NCI-H2171 treated with DMSO at 0.1 percent for 48 hours (cell line): ENCODE measurements at places on chromosomes 5 and 9.

GRCh38 chr9:33748633-33749304 lies 46.6 kb upstream of the PRSS3 start:
- DNase-seq = no peak

DNA sequence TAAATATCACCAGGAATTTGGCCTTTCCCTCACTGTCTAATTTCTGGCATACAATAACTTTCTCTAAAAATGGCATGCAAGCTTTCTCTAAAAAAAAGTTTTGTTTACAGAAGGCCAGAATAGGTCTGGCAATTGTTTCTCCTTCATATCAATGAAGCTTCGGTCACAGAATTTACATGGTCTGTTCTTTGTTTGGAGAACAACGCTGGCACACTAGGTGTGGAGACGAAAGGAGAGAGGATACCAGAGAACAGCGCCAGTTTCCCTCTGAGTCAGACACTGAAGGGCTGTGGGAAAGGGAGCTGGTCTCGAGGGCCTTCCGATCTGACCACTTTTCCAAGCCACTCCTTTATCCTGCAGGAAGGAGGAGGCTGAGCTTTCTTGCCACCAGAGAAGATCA lies 60.1 kb upstream of the ITGA1 start:
- no peak for DNase-seq

- DNase-seq = no peak
Measured at GRCh38 chr9:131919216-131919615, 160.5 kb downstream of the MED27 start.

GRCh38 chr5:180166176-180166575 lies 42.8 kb downstream of the RASGEF1C start:
- DNase-seq = no peak

GRCh38 chr5:89036166-89036565 lies 153.2 kb upstream of the MEF2C start:
- DNase-seq = no peak

DNA sequence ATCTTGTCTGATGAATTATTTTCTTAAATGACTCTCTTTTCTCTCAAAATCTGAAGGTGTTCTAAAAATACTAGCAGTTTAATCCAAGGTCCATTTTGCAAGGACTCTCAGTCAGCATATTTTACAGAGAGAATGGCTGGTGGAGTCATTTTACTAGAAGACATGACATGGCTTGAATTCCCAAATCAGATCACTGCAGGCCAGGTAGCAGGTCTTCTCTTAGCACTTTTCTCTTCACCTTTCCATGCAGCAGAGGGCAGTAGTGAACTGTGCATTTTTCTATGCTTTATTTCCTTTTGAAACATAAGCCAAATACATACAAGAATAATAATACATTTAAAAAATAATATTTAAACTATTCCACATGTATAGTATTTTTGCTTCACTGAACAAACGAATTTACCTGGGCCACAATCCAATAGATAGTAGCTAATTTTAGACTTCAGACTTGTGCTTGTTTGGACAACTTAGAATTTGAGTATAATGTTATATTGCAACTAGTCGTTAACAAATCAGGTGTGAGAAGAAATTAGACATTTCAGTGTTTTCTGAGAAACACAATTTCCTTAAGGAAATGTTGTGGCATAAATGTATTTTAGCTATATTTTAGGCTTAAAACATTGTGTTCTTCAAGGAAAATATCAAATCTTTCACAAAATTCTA lies 289.4 kb upstream of the DAB2 start:
- DNase-seq = peak; percentile 18

DNA sequence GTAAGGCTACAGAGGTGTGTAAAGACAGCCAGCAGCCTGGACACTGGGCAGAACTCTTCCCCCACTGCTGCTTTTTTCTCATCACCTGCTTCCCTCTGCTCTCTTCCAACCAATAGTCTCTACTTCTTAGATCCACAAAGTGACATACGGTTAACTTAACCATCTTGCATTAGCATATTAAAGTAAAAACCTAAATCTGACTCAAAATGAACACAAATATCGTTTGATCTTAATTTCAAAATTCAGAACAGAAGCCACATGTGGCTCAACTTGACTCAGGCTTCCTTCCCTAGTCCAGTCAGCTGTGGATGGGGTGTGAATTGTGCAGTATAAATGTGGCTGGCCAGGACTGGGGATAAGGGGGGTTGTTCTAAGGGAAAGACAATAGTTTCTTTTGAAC lies 114.3 kb downstream of the STARD4 start:
- DNase-seq = no peak

DNA sequence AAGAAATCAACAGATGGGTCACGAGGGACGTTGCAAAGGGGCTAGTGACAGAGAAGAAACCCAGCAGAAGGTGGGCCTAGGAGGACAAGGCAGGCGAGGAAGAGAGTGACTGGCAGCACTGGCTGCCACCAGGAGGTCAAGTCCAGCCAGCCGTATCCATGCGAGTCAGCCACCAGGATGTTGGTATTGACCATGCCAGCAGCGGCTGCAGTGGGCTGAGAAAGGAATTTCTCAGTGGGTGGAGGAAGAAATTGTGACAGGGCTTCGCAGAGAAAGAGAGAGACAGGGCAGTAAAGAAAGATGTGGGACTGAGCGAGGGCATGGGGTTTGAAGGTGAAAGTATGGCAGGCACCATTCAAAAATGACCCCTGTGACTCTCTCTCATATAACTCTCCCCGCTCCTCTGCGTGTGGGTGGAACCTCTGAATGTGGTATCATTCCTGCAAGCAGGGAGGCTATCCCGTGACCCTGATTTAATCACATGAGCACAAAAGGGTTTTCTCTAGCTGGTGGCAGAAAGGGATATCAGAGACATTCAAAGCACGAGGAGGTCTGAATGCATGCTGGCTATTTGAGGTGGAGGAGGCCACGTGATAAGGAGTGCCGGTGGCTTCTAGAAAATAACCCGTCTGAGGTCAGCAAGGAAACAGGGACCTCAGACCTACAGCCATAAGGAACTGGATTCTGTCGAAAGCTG lies 45.4 kb upstream of the FBXW11 start:
- no peak for DNase-seq

DNA sequence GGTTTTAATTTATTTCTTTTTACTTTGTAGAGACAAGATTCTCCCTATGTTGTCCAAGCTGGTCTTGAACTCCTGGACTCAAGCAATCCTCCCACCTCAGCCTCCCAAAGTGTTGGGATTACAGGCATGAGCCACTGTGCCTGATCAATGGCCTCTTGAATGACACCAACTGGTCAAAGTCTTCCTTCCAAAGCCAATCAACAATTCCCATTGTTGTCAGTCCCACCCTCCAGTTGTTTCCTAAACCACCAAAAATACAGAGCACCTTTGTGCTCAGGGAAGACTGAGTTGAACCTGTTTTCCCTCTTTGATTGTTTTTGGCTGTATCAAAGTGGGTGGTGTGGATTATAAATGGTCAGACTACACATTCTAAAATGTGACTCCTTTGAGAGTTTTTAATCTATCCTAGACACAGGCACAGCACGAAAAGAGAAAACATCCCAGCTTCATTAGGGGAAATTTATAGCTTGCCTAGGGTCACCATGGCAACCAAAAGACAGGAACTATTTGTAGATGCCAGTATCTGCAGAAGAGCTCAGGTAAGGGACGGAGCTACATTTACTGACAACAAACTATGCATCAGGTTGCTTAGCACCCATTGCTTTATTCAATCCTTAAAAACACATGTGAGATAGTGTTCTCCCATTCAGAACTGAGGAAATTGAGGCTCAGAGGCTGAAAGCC lies 27.6 kb upstream of the ATP6V1G1 start:
- DNase-seq = no peak

DNA sequence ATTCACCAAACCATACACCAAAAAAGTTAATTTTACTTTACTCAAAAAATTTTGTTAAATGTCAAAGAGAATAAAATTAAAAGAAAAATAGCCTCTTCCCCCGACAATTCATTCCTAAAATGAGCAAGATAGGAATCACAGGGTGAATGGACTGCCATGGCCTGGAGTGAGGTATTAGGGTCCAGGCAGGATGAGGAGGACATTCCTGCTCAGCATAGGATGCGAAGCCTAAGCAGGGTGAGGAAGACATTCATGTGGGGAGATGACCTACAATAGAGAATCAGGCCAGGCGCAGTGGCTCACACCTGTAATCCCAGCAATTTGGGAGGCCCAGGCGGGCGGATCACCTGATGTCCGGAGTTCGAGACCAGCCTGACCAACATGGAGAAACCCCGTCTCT lies 8.4 kb downstream of the NUDCD2 start:
- DNase-seq = no peak

DNA sequence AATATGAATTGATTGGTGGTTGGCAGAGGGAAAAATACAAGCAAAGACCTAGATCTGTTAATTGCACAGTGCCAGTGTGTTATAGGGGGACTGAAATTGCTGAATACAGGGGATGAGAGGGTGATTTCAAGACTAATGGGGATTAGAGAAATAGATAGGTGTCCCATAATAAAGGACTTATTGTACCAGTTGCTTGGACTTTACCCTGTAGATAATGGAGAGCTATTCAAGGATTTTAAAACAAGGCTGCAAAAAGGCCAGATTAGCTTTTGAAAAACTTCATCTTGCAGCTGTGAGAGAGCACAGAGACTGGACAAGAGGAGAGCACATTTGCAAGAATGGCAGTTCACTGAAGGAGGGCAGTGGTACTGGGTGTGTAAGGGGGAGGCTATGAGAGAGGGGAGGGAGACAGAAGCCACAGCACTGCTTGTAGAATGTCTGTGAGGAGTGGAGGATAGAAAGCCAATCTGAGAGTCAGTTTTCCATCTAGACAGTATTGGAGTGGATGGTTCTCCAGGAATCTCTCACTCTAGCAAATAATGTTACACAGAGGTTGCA lies 28.8 kb upstream of the SCAMP1 start:
- DNase-seq = no peak

GRCh38 chr5:31270396-31270795 lies 76.9 kb downstream of the CDH6 start:
- DNase-seq = no peak
